ENCODE measurements at places on chromosomes 16 and 17. TPM values are rescaled to one million over a fixed set of nuclear protein-coding genes. Genes with fewer than 3 reads are reported as not detected.
A peak's percentile ranks its signal among the peaks of the same experiment; 100 is the strongest.

Gene NLRP1
- 10.4 TPM for total RNA-seq

Gene CBX4
- total RNA-seq, result 3.2 TPM

Gene NETO2
- 8.0 TPM for total RNA-seq

Gene KREMEN2
- total RNA-seq, result 6.6 TPM

Gene ALOX12B
- total RNA-seq, result not detected

Gene KRTAP1-1
- total RNA-seq, result not detected

Gene GNAO1
- 30.2 TPM for total RNA-seq

Gene THRA
- total RNA-seq, result 10.2 TPM

Gene MMD
- total RNA-seq, result 34.0 TPM

Gene ZACN
- not detected for total RNA-seq

Gene TBC1D3L
- 8.1 TPM for total RNA-seq

Gene HS3ST6
- not detected for total RNA-seq

Gene NTN3
- 0.52 TPM for total RNA-seq

Gene YBX2
- 27.6 TPM for total RNA-seq

Gene PPP1R27
- not detected for total RNA-seq

Gene KRTAP16-1
- total RNA-seq, result not detected

Gene FSCN2
- 0.30 TPM for total RNA-seq

Gene SULT1A1
- total RNA-seq, result 4.0 TPM

Gene TLE7
- total RNA-seq, result not detected

Gene NPIPA7
- 8.6 TPM for total RNA-seq

Gene DPEP3
- total RNA-seq, result 10.6 TPM

GRCh38 chr17:31397256-31397939, 5.9 kb downstream of the RAB11FIP4 start:
- no peak for DNase-seq

- DNase-seq, result no peak
These were observed 20.7 kb downstream of the TMEM204 start for GRCh38 chr16:1553946-1554825.

- no peak for DNase-seq
These were observed 152.6 kb downstream of the CDH11 start for GRCh38 chr16:64969221-64969620.

- DNase-seq, result peak; percentile 15
These were observed 15.6 kb downstream of the MRPS23 start for GRCh38 chr17:57834146-57834741.

- DNase-seq, result no peak
These were observed 1.8 kb upstream of the TMEM88 start for GRCh38 chr17:7852919-7853690.

DNA sequence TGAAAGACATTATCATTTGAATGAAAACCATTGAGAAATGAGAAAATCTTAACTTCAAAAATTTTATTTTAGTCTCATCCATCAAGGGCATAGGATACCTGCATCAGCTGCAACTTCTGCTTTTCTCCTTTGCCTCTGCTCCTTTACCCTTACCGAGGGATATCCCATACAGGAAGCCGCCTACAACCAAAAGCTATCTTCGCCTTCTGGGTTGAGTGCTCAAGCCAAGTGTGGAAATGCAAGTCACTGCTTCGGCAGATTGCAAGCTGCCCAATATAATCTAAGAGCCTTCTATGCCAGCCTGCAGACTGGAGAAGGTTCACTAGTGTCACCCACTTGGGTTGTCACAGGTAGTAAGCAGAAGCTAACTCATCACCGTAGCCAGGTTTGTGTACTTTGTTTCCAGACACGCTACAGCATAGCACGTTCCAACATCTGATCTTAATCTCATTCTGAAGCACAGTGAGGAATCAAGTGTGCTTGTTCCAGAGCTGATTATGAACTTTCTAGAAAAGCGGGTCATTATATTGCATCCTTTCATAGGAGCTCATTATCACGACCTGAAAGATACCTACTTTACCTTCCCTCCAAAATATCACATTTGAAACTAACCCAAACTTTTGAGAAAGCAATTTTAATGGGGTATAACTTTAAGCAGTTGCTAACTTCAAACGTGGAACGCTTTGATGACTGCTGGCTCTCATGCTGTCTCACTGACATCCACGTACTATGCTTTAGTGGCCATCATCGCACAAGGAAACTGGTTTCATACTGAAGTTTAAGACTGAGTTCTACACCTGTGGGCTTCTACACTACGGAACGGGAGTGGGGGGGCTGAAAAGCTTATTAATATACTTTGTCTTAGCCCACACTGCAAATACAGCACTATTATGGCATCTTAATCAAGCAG, 8.0 kb upstream of the UNK start:
- DNase-seq, result no peak

- DNase-seq, result no peak
These were observed 17.4 kb downstream of the ZNF276 start for GRCh38 chr16:89738538-89739317.

DNA sequence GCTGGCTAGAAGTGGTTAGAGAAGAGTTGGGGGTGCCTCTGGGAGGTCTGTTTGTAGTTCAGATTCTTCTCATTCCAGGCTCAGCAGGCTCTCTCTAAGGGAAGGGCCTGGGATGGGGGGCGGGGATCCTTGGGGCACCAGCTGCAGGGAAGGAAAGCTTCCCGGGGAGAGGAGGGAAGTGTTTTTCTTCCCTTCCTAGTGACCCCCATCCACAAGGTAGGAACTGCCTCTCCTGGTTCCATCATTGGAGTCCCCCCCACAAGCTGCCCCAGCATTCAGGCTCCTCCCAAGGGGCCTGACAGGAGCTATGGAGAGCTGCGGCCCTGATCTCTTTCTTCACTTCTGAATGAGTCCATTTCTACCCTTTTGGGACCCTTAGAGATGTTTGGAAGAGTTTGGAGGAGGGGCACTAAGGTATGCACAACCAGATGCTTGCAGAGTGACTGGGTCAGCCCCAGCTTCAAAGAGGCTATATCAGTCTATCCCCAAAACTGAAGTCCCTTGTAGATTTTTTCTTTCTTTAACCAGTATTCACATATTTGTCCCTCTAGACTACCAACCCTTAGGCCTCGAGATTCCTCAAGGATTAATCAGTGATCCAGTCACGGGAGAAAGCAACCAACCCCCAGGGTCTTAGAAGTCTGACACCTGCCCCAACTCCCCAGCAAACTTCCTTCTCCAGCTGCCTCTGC, 13.9 kb upstream of the FZD2 start:
- peak; percentile 85 for DNase-seq

- DNase-seq, result no peak
These were observed 354.0 kb downstream of the FOXL1 start for GRCh38 chr16:86932130-86932982.

DNA sequence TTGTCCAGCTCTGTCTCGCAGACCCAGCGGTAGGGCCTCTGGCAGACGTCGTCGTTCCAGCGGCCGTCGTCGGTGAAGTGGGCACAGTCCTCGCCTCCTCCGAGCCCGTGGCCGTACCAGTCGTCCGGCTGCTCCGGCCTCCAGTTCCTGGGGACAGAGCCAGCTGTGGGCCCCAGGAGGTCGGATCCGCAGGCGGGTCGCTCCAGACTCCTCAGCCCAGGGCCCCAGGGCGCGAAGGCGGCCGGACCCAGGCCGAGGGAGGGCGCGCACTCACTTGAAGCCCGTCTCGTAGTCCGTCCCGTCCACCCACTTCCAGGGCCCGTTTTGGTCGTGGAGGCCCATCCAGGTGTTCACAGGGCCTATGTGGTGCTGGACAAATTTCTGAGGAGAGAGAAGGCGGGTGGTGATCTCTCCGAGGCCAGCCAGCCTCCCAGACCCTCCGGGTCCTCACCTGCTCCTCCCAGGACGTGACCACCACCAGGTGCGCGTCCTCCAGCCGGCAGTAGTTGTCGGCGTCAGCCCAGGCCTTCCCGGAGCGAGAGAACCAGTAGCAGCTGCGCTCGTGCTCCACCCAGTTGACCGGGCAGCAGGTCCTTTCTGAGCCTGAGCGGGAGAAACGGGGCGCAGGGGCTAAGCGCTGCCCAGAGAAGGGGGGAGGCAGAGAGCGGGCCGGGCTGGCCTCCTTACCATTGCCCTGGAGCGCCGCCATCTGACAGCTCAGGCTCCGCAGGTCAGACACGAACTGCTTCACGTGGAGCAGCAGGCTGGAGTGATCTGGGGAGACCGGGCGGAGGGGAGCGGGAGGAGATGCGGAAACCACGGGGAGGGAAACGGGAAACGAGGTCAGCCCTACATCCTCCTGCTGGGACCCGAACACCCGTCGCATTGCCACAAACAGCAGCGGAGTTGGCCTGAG, 5.2 kb downstream of the ASGR1 start:
- DNase-seq, result peak; percentile 72

GRCh38 chr17:55216888-55217287, 47.9 kb upstream of the HLF start:
- no peak for DNase-seq

DNA sequence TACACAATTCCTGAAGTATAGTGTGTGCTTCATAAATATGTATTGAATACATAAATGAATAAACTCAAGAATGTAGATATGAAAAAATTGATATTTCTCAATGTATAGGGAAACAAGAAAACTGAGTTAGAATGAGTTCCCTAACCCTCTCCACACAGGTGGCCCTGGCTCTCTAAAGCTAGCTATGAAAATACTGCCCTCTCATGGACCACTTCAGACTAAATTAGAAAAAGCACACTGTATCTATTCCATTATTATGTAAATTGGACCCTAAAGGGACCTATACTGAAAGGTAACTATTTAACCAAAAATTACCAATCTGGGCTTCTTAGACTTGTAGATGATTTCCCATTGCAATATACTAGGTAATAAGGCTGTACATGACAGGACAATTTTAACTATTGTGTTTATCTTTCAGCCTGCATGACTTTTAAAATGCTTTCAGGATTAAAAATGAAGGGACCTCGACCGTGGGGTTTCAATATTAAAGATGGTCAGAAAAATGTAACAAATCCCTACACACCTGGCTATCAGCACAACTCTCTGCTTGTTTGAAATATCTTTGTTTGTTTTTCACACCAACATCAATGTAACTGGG, 672.5 kb upstream of the KIF2B start:
- no peak for DNase-seq

GRCh38 chr17:57542510-57542909, 202.6 kb downstream of the CCDC182 start:
- no peak for DNase-seq

DNA sequence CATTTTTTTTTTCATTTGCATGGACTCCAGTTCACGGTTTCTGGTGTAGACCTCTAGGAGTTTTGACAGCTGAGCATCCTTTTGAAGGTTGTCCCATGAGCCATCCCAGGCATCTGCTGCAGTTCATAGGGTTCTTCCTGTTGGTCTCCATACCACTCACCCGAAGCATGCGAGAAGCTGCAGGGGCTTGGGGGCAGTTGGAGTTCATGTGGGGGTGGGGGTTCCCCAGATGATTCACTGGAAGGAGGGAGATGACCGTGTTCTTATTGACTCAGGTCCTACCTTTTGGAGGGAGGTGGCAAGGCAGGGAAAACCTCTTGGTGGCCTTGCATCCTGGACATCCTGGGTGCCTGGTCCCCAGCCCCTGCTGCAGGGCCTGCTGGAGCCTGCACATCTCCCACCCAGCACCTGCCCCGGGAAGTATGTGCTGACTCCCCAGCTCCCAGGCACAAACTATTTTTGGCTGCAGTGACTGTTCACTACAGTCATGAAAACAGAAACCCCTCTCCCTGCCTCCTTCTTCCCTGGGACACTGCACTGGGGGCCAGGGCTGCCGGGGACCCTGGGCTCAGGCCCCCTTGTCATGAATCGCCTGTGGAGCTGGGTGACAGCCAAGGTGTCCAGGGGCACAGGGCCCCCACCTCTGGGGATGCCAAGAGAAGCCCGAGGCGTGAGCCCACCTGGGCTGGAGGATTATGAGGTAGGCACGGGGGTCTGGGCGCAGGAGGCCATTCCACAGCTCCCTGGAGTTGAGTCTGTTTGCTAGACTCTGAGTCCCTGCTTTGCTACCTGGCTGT, 64.9 kb upstream of the LGALS9 start:
- DNase-seq, result no peak

- no peak for DNase-seq
These were observed 5.9 kb upstream of the SLC13A2 start for GRCh38 chr17:28467456-28468025.

DNA sequence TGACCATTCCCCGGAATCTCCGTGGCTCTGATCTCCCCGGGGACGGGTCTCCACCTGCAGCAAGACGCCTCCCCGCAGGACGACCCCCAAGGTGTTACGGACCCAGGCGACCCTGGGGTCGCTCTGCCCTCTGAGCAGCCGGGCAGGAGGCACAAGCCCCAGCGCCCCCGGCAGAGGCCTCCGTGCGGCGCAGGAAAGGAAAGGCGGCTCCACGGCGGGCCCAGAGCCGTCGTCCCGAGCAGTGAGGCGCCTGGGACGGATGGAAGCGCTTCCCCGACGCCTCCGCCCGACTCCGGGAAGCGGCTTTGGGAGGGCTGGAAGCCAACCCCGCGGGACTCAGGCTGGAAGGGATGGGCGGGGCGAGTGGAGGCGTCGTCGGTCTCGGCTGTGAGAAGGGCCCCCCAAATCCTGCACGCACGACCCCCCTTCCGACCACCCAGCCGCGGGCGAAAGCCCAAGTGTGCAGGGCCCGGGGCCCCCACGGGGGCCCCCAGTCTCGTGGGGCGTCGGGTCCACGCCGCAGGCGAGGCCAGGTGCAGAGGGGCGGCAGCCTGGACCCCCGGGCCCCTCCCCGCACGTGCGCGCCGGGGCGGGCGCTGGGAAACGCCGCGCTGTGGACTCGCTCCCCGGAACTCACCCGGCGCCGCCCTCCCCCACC, 32.7 kb upstream of the RPH3AL start:
- peak; percentile 64 for DNase-seq

- DNase-seq, result no peak
These were observed 12.6 kb downstream of the DUSP14 start for GRCh38 chr17:37502009-37502936.

DNA sequence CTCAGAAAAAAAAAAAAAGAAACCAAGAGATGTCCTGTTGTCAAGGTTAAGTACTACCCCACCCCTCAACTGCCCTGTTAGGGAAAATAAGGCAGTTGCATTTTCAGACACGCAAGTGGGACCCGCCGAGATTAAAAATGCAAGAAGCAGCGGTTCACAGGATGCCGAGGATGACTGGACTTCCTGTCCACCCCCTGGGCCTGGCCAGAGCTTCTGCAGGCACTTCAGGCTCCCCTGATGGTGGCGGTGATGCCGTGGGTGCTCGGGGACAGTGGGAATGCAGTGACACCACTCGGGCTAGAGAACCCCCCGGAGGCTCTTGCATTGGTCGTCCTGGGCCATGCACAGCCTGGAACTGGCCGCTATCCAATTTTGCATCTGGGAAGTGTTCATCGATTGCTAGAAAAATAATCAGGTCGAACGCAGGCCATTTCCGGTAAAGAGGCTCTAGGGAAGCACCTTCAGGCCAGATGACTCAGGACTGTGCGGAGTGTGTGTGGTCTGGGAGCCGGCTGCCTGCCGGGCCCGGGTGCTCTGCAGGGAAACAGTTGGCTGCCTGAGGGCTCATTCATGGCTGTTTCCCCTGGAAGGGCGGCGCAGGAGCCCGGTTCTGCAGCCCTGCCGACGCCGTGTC, 13.4 kb upstream of the CRISPLD2 start:
- DNase-seq, result no peak
